HL-60 (cell line): ENCODE measurements at places on chromosomes 5 and 9.

DNA sequence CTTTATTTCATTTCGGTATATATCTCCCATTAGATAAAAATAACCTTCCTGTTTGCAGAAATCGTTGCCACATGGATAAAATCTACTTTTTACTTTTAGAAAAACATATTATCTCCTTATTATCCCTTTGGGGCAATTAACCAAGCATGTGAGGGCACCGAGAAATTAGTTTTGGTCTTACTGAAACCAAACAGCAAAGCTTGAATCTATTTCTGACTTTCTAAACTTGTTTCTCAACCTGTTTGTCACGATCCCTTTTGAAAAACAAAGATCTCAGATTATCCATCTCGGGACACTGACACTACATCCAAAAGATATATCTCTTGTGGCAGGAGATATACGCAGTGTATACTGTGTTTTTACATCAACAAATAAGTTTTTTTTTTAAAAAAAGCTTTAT lies 2.3 kb downstream of the TUT7 start:
- no peak for DNase-seq

DNA sequence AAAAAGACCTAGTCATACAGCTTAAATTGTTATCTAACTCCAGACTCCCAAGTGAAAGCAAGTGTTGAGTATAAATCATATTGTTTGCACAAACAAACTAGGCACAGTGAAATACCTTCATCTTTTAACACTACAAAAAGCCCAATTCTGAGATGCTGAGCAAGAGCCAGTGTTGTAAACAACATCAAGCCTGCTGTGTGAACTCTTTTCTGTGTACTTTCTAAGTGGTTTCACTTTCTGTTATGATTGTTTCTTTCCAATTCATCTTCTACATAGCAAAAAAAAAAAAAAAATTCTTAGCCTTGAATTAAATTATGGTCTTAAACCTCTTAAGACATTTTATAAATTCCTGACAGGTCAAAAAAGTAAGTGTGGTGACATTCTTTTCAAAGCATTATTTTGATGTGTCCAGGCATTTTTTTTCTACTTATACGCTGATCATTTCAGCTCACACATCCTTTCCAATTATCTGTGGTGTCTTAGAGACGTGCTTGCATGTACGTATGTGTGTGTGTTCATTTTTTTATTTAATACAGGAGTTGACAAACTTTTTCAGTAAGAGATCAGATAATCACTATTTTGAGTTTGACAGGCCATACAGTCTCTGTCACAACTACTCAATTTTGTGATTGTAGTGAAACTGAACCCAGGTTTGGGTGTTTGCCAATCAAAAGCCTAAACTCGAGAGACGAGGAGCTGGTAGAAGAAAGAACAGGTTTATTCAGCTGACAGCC lies 556.1 kb downstream of the CDH9 start:
- DNase-seq, result no peak

DNA sequence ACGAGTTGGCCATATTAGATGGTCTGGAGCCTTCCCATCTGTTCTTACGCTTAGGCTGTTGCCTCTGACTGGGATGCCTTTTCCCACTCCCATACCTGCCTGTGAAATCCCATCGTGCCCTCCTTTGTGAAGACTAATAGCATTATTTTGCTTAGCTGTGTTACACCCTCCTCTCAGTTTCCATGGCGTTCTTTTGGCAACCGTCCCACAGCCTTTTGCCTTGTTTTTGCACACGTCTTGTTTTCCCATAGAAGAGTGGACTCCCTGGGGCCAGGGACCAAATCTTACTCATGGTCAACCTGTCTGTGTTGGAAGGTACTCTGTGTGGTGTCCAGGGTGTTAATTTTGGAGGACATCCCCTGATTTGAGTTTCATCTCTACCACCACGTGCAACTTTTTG lies 242.1 kb downstream of the HSPA4 start:
- DNase-seq, result no peak

DNA sequence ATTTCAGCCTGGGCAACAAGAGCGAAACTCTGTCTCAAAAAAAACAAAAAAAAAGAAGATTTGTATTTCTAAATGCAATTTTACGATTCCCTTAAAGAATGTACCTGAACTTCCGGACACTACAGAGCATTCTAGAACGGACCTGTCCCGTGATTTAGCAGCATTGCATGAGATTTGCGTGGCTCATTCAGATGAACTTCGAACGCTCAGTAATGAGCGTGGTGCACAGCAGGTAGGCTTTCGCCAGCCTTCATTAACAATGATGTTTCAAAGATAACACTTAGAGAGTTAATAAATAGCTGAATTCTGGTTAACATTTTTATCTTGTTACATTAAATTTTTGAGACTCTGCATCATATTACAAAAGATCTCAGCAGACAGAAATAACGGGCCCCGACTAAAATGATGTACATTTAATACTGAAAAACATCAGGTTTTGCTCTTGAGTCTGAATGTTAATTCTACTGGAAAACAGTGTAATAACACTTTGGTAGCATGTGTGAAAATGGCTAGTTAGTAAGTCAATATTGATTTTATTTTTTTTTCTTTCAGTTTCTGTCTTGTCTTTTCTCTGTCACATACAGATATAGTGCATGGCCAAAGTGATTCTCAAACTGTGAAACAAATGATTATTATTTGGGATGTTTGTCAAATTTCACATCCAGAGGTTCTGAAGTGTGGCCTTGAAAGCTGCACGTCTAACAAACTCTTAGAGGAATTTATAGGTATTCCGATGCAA lies 23.3 kb downstream of the CCNH start:
- no peak for DNase-seq

GRCh38 chr5:129902816-129903215 lies 1.4 kb upstream of the CHSY3 start:
- DNase-seq, result no peak
